ENCODE measurements at places on chromosomes 1 and 21. TPM values are rescaled to one million over a fixed set of nuclear protein-coding genes. Genes with fewer than 3 reads are reported as not detected.
A peak's percentile ranks its signal among the peaks of the same experiment; 100 is the strongest.

- no peak for DNase-seq
Measured at GRCh38 chr1:31238986-31239613, 587 bp downstream of the NKAIN1 start.

- no peak for DNase-seq
Measured at GRCh38 chr1:26323382-26323781, 5.6 kb downstream of the CD52 start.

GRCh38 chr21:23624281-23624680, 1983.0 kb downstream of the MRPL39 start:
- DNase-seq = no peak

DNA sequence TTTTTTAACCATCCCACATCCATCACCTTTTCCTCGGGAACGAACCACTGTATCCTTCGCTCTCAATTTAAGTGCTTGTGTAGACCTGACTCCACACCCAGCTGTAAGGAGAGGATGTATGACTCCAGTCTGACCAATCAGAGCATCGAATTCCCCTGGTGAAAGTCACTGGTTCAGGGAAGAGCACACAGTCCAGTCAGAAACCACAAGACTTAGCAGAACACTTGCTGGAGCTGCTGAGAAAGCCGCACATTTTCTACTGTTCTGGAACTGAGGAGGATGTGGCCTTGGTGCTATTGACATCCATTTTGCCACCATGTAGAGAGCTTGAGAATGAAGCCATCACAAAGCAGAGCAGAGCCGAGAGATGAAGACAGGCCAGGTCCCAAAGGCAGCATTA, 59.9 kb upstream of the CNN3 start:
- DNase-seq = no peak

CYP4A11 gene
- total RNA-seq = not detected

- DNase-seq = no peak
Measured at GRCh38 chr21:17823846-17824245, 4.7 kb upstream of the C21orf91 start.

- DNase-seq = peak; percentile 35
Measured at GRCh38 chr1:208101661-208102431, 142.3 kb downstream of the PLXNA2 start.

OR2L13 gene
- not detected for total RNA-seq

- DNase-seq = no peak
Measured at GRCh38 chr21:33682992-33683627, 40.8 kb downstream of the ITSN1 start.

DNA sequence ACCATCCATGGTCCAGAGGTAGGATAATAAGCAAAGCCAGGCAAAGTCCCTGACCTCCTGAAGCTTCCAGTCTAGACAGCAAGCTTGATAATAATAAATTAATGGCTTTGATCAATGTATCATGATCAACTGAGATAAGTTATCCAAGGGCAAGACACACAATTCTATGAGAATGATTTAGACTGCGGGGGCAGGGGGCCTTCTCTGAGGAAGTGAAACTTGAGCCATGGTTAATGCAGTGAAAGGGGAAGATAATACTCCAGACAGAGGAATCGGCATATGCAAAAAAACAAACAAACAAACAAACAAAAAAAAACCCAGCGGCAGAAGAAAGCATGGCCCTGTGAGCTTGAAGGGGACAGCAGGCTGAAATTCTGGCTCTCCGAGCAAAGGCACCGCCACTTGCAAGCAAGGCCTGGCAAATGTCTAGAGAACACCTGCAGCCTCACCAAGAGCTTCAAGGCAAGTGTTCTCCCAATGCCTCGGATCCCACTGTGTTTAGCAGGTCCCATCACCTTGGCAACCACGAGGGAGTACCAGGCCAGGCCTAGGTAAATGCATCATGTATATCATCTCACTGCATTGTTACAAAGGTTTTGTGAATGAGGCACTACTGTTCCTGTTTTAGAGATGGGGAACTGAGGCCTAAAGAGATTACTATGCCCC, 24.9 kb downstream of the CSMD2 start:
- DNase-seq = no peak

GRCh38 chr1:228140724-228141225, 696 bp downstream of the GUK1 start:
- DNase-seq = no peak

- no peak for DNase-seq
Measured at GRCh38 chr1:200146100-200146499, 118.6 kb downstream of the NR5A2 start.

GRCh38 chr1:67780637-67781036, 52.6 kb downstream of the GNG12 start:
- no peak for DNase-seq

- no peak for DNase-seq
Measured at GRCh38 chr1:152137215-152137614, 21.8 kb downstream of the RPTN start.

GRCh38 chr1:197773856-197774255, 1.4 kb downstream of the DENND1B start:
- DNase-seq = no peak

Measured in omental fat pad (tissue), 4 donors.